ENCODE measurements at places on chromosomes 12 and 14. TPM values are rescaled to one million over a fixed set of nuclear protein-coding genes. Genes with fewer than 3 reads are reported as not detected.

The TM9SF1 gene
- total RNA-seq = 26.6 TPM

The MRPL52 gene
- total RNA-seq = 77.9 TPM

GRCh38 chr12:57049890-57050289 is at the start of gene MYO1A:
Gene MYO1A, minus strand, starts transcription at chr12:57050129. Its CDS starts 1,806 bp downstream, at chr12:57048323.
- DNase-seq = no peak

DNA sequence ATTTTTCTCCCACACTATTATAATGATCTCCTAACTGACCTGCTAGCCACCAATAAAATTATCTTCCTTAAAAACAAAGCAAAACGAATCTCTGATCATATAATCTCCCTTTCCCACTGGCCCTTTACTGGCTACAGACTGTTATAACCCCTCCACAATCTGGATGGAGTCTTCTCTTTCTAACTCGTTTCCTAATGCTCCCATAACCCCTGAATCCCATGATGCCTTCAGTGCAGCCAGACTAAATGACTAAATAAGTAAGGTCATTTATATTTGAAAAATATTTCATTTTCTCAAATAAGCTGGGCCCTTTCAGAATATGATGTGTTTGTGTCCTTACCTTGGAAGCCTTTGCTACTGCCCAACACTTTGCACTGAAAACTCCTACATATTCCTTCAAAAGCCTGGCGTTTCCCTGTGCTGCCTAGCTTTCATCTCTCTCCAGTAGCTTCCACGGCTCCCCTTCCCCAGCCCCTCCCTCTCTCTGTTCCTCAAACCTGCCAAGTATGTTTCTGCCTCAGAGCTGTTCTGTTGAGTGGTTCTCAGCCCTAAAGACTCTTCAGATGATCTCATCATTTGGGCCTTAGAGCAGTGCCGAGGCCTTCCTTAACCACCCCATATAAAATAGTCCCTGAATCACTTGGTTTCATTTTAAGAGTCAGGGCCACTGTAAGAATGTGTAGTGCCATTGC is 91.7 kb downstream of the MYRFL start:
- DNase-seq = no peak

Measured in G401 (cell line).